ENCODE measurements at places on chromosomes 2 and 18. TPM values are rescaled to one million over a fixed set of nuclear protein-coding genes. Genes with fewer than 3 reads are reported as not detected.

The PKDCC gene
- total RNA-seq = 63.1 TPM

The BBS5 gene
- 6.2 TPM for total RNA-seq

The UPP2 gene
- not detected for total RNA-seq

The MDH1B gene
- 0.53 TPM for total RNA-seq

The KCNJ3 gene
- total RNA-seq = 0.35 TPM

The CFAP221 gene
- under 0.01 TPM for total RNA-seq

The SCYGR1 gene
- not detected for total RNA-seq

The GAREM1 gene
- 0.89 TPM for total RNA-seq

The POTEJ gene
- not detected for total RNA-seq

The AKAIN1 gene
- total RNA-seq = not detected

The FLACC1 gene
- 0.35 TPM for total RNA-seq

The ITGA4 gene
- total RNA-seq = 126 TPM

The FBXO41 gene
- 0.29 TPM for total RNA-seq

The CROCC2 gene
- total RNA-seq = 0.35 TPM

The SATB2 gene
- 1.2 TPM for total RNA-seq

The SEC11C gene
- 36.3 TPM for total RNA-seq
